Stimulated activated CD4-positive, alpha-beta T cell treated with anti-CD3 and anti-CD28 coated beads, Interleukin-1b, Interleukin-23, amount 100 ng/mL, for 48 hours (primary cell): ENCODE measurements at places on chromosomes 3 and 15.

DNA sequence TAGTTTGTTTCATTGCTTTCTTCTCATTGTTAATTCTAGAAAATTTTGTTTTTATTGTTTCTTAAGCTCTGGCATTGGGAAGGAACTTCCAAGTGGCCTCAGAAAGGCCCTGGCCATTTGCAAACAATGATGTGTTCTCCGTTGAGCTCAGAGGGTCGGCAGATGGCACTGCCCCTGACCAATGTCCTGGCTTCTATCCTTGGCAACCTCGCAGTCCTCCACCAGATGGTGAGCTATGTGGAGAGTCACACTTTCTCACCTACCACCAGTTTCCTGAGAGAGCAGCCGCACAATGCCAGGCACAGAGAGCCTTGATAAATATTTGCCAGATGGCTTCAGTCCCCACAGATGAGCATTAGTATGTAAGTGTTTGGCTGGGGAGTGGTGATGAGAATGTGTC is 343.7 kb downstream of the EPHB1 start:
- no peak for DNase-seq

DNA sequence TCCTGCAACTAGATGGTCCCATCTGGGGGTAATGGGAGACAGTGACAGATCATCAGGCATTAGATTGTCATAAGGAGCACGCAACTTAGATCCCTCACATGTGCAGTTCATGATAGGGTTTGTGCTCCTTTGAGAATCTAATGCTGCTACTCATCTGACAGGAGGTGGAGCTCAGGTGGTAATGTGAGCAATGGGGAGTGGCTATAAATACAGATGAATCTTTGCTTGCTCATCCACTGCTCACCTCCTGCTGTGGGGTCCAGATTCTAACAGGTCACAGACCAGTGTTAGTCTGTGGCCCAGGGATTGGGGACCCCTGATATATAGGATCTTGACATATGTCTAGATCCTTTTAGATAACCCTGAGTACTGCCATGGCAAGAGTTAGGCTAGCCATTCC is 52.7 kb downstream of the RASGRF1 start:
- DNase-seq = no peak

GRCh38 chr3:114449271-114450007 is 155.6 kb downstream of the TIGIT start:
- DNase-seq = no peak

- no peak for DNase-seq
Measured at GRCh38 chr15:50953302-50953701, 44.8 kb downstream of the AP4E1 start.

DNA sequence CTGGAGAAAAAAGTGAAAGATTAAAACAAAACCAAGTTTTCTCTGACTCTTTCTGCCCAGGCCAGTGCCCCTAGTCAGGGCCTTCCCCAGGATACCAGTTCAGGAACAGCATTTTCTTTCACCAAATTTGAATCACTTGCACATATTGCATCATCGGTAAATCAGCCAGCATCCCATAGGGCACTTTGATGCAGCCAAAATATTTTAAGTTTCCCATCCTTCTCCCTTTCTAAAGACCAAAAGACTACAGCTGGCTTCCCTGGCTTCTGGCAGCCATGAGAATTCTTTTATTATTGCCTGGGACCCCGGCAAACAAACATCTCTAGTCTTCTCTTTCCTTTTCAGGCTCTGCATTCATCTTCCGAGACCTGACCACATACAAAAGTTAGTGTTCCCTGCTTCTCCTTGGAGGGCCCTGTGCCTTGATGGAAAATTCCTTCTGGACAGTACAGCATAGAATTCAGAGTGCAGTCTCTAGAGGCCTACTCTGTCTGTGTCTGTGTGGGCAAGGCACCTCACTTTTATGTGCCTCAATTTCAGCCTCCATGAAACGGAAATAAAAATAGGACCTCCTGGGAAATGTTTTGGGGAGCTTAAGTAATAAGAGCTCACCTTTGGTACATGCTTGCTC is 348.0 kb downstream of the VPS13C start:
- no peak for DNase-seq

DNA sequence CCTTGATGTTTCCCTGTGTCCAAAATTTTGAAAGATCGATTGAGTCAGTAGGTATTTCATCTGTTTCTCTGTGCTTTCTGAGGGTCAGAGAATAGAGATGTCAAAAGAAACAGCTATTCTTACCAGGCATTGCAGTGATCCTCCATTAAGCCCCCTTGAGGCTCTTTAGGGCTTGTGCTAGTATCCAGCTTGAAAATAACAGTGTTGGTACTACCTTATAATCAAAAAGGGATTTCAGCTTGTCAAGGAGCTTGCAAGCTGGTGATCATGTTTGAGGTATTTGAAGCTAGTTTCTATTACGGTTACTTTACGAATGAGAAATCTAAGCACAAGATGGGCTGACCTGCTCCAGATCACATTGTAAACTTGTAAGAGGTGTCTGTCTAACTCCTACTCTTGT is 103.4 kb downstream of the EDEM1 start:
- DNase-seq = no peak

DNA sequence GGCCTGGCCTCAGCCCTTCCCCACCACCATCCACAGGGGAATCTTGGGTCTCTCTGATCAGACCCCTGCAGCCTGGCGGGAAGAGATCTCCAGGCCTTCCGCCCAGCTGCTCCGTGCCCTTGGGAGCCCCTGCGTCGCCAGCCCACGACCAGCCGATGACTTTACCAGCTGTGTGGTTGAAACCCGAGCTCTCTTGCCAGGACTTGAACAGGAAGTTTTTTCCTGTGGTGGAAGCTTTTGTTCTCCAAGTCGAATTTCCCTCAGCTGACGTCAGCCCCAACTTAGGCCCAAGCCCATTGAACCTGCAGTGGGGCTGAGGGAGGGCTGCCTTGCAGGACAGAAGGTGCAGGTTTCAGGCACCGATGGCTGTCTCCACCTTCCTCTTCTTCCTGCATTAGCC is 51.7 kb upstream of the SMAD3 start:
- no peak for DNase-seq

GRCh38 chr15:87672309-87673288 is 583.9 kb downstream of the NTRK3 start:
- no peak for DNase-seq

GRCh38 chr3:6861625-6862000 is 698 bp downstream of the GRM7 start:
- DNase-seq = no peak

- no peak for DNase-seq
Measured at GRCh38 chr3:42654331-42655201, 1.1 kb downstream of the ZBTB47 start.

- no peak for DNase-seq
Measured at GRCh38 chr3:71453822-71454511, 129.6 kb downstream of the FOXP1 start.

- DNase-seq = no peak
Measured at GRCh38 chr3:105806359-105806758, 62.5 kb downstream of the CBLB start.

GRCh38 chr15:56844892-56845291 is 73.6 kb upstream of the TCF12 start:
- DNase-seq = no peak

- no peak for DNase-seq
Measured at GRCh38 chr3:46184469-46184868, 23.6 kb downstream of the CCR1 start.

- no peak for DNase-seq
Measured at GRCh38 chr15:95567686-95568085, 762.8 kb upstream of the NR2F2 start.

DNA sequence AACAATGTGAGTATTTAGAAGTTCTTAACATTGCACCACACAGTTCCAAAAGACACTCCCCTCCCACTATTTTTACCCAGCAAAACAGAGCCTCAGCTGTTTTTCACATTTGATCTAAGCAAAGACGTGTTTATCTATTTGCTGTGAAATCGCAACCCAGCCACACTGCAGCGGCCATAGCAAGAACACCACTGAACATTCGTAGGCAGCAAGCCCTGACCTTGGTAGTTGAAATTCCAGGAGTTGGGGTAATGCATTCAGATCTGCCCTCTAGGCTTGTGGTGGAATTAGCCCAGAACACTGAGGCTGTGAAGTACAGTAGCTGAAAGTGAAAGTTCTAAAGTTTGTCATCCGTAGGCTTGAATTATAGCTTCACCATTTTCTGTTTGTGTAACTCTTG is 17.1 kb upstream of the SLC24A5 start:
- no peak for DNase-seq

- DNase-seq = no peak
Measured at GRCh38 chr3:63762180-63762579, 56.9 kb upstream of the C3orf49 start.

GRCh38 chr15:50906954-50907600 is 1.4 kb upstream of the AP4E1 start:
- peak; percentile 88 for DNase-seq
